H1 (cell line): ENCODE measurements at places on chromosomes 2 and 18. TPM values are rescaled to one million over a fixed set of nuclear protein-coding genes. Genes with fewer than 3 reads are reported as not detected.

SNRNP27 gene
- total RNA-seq: 40.5 and 40.9 TPM in 2 replicates

CHST9 gene
- total RNA-seq: 24.3 and 25.3 TPM in 2 replicates

VAMP5 gene
- 4.7 and 5.2 TPM in 2 replicates for total RNA-seq

CFAP65 gene
- total RNA-seq: 0.13 and 0.19 TPM in 2 replicates

ASIC4 gene
- 0.19 and 0.22 TPM in 2 replicates for total RNA-seq

SESTD1 gene
- total RNA-seq: 49.6 and 52.8 TPM in 2 replicates

SERPINB5 gene
- total RNA-seq: 0.23 TPM in 1 of 2 replicates, not detected in the other

C2orf15 gene
- total RNA-seq: 5.5 and 6.5 TPM in 2 replicates

NEU2 gene
- not detected in 2 replicates for total RNA-seq

RGPD3 gene
- 0.17 TPM in 1 of 2 replicates, not detected in the other for total RNA-seq

LRRC30 gene
- total RNA-seq: not detected in 2 replicates

C2orf80 gene
- total RNA-seq: 1.1 and 1.3 TPM in 2 replicates

SLC4A5 gene
- total RNA-seq: 0.52 and 0.86 TPM in 2 replicates

KCNIP3 gene
- 1.9 and 2.9 TPM in 2 replicates for total RNA-seq

VIL1 gene
- total RNA-seq: 7.0 and 8.2 TPM in 2 replicates

ALPI gene
- not detected in 2 replicates for total RNA-seq

TUBB8B gene
- total RNA-seq: 0.36 and 0.60 TPM in 2 replicates

VAMP8 gene
- 34.4 and 38.1 TPM in 2 replicates for total RNA-seq

CDH2 gene
- 53.8 and 56.5 TPM in 2 replicates for total RNA-seq

FBXO48 gene
- total RNA-seq: 1.1 TPM in 2 replicates

ANKRD30B gene
- total RNA-seq: 0.11 TPM in 1 of 2 replicates, not detected in the other

MYO7B gene
- not detected in 2 replicates for total RNA-seq

LAMA1 gene
- 48.7 and 48.8 TPM in 2 replicates for total RNA-seq

TDRD15 gene
- not detected in 2 replicates for total RNA-seq

DYNC1I2 gene
- total RNA-seq: 65.6 and 68.1 TPM in 2 replicates

ARHGEF4 gene
- 13.3 and 14.6 TPM in 2 replicates for total RNA-seq

TMEM150A gene
- 19.8 and 22.4 TPM in 2 replicates for total RNA-seq

POMC gene
- total RNA-seq: 1.7 and 2.2 TPM in 2 replicates

TWIST2 gene
- total RNA-seq: 2.1 and 2.6 TPM in 2 replicates

LOXHD1 gene
- not detected in 2 replicates for total RNA-seq

C2orf74 gene
- total RNA-seq: 9.0 and 9.3 TPM in 2 replicates

LGALSL gene
- total RNA-seq: 29.2 and 32.3 TPM in 2 replicates

OSBPL6 gene
- total RNA-seq: 5.6 and 7.2 TPM in 2 replicates

ALMS1 gene
- total RNA-seq: 44.6 and 45.6 TPM in 2 replicates

SLC9A2 gene
- total RNA-seq: 0.13 and 0.15 TPM in 2 replicates

PRLH gene
- not detected in 2 replicates for total RNA-seq

FOXI3 gene
- total RNA-seq: 15.9 and 17.1 TPM in 2 replicates

DSG1 gene
- 0.06 TPM in 1 of 2 replicates, not detected in the other for total RNA-seq

ACOXL gene
- 20.6 and 20.8 TPM in 2 replicates for total RNA-seq

PROC gene
- total RNA-seq: 1.5 and 1.7 TPM in 2 replicates

GAL3ST2 gene
- not detected in 2 replicates for total RNA-seq

SLC66A2 gene
- total RNA-seq: 11.6 and 15.0 TPM in 2 replicates

GCG gene
- not detected in 2 replicates for total RNA-seq

BMP10 gene
- total RNA-seq: not detected in 2 replicates

ASB18 gene
- not detected in 2 replicates for total RNA-seq

TTC27 gene
- 25.7 and 29.1 TPM in 2 replicates for total RNA-seq

MEP1B gene
- not detected in 2 replicates for total RNA-seq

ACVR1C gene
- 0.40 and 0.52 TPM in 2 replicates for total RNA-seq

TNFRSF11A gene
- 10.6 and 11.1 TPM in 2 replicates for total RNA-seq

CTNNA2 gene
- 9.0 and 10.8 TPM in 2 replicates for total RNA-seq

KLF7 gene
- total RNA-seq: 21.3 and 23.3 TPM in 2 replicates

TMEM200C gene
- 8.3 and 9.6 TPM in 2 replicates for total RNA-seq

RAB17 gene
- total RNA-seq: 83.4 and 83.8 TPM in 2 replicates

ALPG gene
- total RNA-seq: 0.56 and 0.75 TPM in 2 replicates

SERPINB12 gene
- total RNA-seq: not detected in 2 replicates

CCDC74B gene
- total RNA-seq: 4.3 and 6.7 TPM in 2 replicates
